Mammary epithelial cell (primary cell): ENCODE measurements at places on chromosomes 16 and 17. TPM values are rescaled to one million over a fixed set of nuclear protein-coding genes. Genes with fewer than 3 reads are reported as not detected.

DNA sequence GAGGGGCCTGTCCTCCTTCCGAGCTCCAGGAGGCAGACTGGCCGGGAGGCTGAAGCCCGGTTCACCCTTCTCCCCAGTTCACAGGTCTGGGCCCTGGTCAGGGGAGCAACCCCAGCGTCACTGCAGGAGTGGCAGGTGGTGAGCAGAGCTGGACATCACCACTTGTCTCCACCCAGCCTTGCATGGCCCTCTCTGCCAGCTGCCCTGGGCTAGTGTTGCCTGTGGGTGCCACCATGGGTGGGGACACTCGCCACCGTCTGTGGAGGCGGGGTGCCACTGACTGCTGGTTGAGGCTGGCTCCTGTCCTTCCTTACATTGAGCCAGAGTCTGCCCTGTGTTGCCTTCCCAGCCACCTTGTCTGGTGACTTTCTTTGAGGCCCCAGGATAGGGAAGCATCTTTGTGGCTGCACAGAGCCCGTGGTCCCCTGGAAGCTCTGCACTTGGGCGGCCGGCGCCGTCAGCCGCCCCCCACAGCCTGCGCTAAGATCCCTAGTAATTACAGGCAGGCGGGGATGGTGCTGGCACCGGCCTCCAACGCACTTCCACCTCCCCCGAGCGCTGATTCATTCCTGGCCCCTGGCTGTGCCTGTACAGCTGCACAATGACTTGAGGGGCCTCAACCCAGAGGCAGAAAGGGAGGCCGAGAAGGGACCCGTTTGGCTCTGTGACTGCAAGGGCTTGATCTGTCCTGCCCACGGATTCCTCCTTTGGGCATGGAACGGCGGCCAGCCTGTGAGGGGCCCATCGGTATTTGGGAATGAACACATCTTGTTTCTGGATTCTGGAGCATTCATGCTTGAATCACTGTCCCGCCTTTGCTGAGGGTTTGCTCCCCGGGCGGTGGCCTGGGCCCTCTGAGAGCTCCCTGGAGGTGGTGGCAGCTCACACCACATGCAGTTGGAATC, 5.2 kb downstream of the BAIAP2 start:
- DNase-seq = peak; percentile 65

GRCh38 chr16:4801051-4801961, 1.1 kb downstream of the ROGDI start:
- no peak for DNase-seq

GRCh38 chr17:8883353-8883752, 15.9 kb upstream of the PIK3R6 start:
- no peak for DNase-seq

C16orf74 gene
- total RNA-seq = 19.7 TPM

- DNase-seq = peak; percentile 2
Observed at GRCh38 chr16:61887903-61888302, 148.3 kb downstream of the CDH8 start.

- no peak for DNase-seq
Observed at GRCh38 chr16:57251352-57251751, 6.3 kb downstream of the ARL2BP start.

PHLPP2 gene
- total RNA-seq = 16.8 TPM

DNA sequence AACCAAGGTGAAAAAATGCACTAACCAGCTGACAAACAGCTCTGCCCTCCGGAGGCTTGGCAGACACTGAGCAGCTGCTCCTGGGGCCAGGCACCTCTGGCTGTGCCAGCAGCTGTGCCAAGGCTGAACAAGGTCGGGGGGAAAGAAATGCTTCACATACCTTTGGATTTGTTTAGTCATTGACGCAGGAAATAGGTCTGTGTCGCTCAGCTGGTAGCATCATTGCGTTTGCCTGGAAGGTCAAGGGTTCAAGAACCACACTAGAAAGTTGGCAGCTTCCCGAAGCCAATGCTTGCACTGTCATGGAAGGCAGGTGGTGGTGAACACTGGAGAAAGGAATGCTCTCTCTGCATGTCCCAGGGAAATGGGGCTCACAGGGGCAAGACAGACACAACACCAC, 63.5 kb downstream of the PCTP start:
- no peak for DNase-seq

- peak; percentile 21 for DNase-seq
Observed at GRCh38 chr17:57810721-57811637, 38.9 kb downstream of the MRPS23 start.

GRCh38 chr16:86970279-86970678, 346.9 kb downstream of the C16orf95 start:
- DNase-seq = no peak

VASN gene
- total RNA-seq = 25.5 TPM

FOXJ1 gene
- total RNA-seq = not detected

KREMEN2 gene
- total RNA-seq = 0.33 TPM

DNA sequence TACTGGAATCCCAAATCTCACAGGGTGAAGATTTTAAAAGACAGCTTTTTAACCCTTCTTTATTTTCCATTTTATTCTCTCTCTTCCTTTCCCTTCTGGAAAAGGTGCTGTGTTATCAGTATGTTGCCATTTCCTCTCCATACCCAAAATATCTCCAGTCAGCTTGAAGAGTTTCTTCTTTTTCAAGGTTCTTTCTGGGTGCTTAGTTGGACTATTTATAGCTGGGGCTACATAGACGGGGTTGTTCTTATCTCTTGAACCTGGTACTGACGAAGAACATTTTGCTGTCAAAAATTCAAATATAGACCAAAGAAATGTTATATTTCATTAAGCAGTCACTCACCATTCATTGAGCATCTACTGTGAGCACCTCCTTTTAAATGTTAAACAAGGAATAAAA, 48.6 kb downstream of the IST1 start:
- DNase-seq = no peak

GRCh38 chr17:61452301-61453290, at the start of gene TBX4:
TBX4 (plus strand) TSS chr17:61452422; CDS start chr17:61456491, 4,069 bp downstream.
- no peak for DNase-seq

RCVRN gene
- not detected in 2 replicates for total RNA-seq

MYH11 gene
- total RNA-seq = 0.33 TPM

TVP23B gene
- total RNA-seq = 60.0 TPM

GRCh38 chr17:78378225-78379130, at the start of gene PGS1:
PGS1 (plus strand) TSS chr17:78378649; CDS start chr17:78378666, 17 bp downstream.
- peak; percentile 72 for DNase-seq

GRCh38 chr17:48547808-48548522, 3.1 kb upstream of the HOXB2 start:
- DNase-seq = peak; percentile 68

DNA sequence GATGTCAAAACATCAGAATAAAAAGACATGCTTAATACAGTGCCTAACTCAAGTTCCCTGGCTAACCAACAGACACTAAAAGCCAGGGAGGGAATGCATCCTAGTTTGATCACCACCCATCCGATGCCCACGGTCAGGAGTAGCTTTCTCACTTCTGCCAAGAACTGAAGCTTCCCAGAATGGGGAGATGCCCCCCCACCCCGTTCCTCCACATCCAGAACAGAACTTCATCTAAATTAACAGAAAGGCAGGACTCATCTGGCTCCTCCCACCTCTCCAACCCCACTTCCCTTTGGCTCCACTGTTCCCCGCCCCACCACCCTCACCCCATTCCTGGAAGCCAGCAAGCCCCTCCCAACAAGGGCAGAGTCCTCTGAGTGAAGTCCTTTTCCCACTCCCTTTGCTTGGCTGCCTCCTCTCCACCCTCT, 33.7 kb downstream of the GDE1 start:
- no peak for DNase-seq

DNA sequence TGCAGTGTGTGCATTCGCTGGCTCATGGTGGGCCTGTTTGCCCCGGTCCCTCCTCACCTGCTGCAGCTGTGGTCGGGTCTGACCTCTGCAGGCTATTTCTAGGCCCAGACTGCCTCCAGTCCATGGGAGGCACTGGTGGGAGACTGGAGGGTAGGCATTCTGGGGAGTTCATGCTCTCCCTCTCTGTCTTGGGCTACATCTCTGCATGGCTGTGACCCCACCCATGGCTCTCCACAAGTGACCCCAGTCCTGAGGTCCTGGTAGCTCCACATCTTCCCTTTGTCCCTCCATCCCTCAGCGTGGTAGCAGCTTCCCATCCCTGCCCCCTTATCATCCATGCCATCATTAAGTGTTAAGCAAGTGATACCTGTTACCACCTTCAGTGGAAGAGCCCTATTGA, 107.8 kb upstream of the SEC14L1 start:
- no peak for DNase-seq

- no peak for DNase-seq
Observed at GRCh38 chr17:33804401-33804800, 450.7 kb upstream of the CCL2 start.

- DNase-seq = no peak
Observed at GRCh38 chr16:67271446-67271845, 7.9 kb upstream of the PLEKHG4 start.

GRCh38 chr17:62791235-62791734, 16.8 kb downstream of the MARCHF10 start:
- peak; percentile 28 for DNase-seq

- peak; percentile 28 for DNase-seq
Observed at GRCh38 chr17:3647769-3648555, 11.4 kb downstream of the CTNS start.

- no peak for DNase-seq
Observed at GRCh38 chr17:32227910-32228309, 37.7 kb upstream of the RHBDL3 start.

ANKFY1 gene
- total RNA-seq = 46.2 TPM

CBX2 gene
- total RNA-seq = 0.67 TPM

DNA sequence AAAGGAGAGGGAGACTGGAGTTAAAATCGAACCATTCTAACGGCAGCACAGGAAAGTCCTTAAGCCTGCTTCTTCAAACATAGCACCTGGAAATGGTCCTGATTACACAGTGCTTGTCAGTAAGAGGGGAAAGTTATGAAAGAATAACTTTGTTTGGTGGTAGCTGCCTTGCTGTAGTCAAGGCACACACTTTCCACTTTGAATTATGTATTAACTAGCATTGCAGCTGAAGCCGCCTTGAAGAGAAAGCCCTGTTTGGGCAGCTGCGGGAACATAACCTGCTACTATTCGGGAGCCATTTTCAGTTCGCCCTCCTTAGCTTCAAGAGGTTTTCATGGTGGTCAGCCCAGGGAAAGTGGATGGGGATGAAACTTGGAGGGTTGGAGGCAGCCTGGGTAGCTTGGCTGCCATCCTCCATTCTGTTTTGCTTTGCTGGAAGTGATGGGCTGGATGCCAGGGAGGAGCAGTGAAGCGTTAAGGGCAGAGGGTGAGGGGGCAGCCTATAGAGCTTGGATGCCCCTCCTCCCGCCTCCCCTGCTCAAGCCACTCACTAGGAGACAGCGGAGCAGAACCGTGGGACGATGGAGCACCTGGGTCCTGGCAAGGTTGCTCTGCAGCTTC, 5.3 kb upstream of the HAS3 start:
- DNase-seq = no peak
